Substantia nigra (tissue), 51 donors: ENCODE measurements at places on chromosomes 6 and 20.

DNA sequence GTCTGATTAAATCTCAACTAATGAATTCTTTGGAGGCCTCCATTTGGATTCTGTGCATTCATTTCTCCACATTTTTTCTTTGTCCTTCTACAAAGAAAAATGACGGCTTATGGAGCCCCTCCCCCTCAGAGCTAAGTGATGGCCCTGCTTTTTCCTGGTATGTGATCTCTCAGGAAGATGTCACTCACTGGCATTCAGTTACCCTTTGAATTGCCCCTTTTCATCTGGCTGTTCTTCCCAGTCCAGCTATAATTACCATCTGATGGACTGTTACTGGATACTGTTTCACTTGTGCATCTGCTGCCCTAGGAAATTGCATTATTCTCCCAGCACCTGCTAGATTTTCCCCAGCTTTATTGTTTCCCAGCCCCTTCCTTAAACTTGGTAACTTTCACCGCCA is 151.9 kb downstream of the CFAP61 start:
- no peak for DNase-seq

- no peak for DNase-seq
These were observed 422.9 kb upstream of the AGPAT4 start for GRCh38 chr6:161696801-161697200.

- DNase-seq: no peak
These were observed 57.1 kb downstream of the SNAI1 start for GRCh38 chr20:50039706-50040431.

GRCh38 chr20:8718279-8718678 is 350.6 kb upstream of the PLCB4 start:
- no peak for DNase-seq

- no peak for DNase-seq
These were observed 61.6 kb downstream of the KIAA0319 start for GRCh38 chr6:24584382-24584720.

GRCh38 chr6:161257793-161258457 is 15.9 kb downstream of the AGPAT4 start:
- no peak for DNase-seq
